D721Med (cell line): ENCODE measurements at places on chromosomes 4 and X.

DNA sequence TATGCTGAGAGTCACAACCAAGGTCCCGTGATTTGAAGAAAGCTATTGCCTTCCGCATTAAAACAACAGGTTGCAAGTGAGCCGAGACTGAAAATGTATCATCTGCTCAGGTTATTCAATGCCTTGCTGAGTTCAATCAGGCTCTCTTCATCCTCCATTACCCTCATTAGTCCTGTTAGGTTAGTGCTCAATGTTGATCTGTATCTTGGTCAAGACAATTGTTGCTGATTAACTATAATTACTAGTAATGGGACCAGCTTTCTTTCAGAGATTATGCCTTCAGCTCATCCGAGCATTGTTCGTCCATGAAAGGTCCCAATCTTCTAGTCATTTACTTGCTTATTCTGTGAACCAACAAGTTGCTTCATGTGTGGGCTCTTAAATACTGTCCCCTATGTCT is 534.6 kb upstream of the FAM241A start:
- DNase-seq: no peak

DNA sequence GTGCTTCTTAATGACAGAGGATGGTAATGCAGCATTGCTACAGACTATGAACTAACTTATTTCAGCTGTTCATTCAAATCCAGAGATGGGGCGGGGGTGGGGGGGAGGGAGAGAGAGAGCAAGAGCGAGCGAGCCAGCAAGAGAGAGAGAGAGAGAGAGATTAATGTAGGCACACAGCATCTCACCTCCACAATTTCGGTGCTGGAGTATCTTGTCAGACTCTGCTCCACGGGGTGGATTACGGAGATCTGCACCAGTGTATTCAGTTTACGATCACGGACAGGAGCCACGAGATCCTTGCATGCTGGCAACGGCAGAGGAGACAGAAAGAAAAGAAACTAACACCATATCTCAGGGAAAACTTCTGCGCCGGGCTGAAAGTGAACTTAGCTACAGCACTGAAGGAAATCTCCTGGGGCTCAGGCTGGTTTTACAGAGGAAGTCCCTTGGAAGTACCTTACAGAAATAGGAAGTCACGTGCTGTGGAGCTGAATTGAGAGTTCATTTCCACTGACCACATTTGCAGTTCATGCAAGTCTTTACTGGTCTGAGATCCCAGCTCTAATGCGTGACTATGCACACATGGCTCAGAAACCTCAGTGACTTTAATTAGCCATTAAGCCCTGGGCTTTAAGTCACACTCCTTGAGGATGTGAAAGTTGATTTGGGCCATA is 440.9 kb downstream of the INPP4B start:
- DNase-seq: no peak

- no peak for DNase-seq
Measured at GRCh38 chr4:168885400-168885799, 124.7 kb downstream of the CBR4 start.

DNA sequence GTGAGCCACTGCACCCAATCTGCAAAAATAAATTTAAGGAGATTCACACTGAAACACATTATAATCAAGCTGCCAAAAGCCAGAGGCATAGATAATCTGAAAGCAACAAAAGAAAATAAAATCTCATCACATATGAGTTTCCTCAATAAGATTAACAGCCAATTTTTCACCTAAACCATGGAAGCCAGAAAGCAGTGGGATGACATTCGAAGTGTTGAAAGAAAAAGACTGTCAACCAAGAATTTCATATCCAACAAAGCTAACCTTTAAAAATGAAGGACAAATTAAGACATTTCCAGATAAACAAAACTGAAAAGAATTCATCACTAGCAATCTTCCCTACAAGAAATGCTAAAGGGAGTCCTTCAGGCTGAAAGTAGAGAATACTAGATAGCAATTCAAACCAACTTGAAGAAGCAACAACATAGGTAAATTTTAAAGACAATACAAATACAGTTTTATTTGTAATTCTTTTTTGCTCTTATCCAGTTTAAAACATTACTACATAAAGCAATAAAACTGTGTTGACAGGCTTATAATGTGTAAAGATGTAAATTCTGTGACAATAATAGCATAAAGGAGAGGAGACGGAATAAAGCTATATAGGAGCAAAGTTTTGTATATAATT is 23.1 kb upstream of the KLHL8 start:
- DNase-seq: no peak

DNA sequence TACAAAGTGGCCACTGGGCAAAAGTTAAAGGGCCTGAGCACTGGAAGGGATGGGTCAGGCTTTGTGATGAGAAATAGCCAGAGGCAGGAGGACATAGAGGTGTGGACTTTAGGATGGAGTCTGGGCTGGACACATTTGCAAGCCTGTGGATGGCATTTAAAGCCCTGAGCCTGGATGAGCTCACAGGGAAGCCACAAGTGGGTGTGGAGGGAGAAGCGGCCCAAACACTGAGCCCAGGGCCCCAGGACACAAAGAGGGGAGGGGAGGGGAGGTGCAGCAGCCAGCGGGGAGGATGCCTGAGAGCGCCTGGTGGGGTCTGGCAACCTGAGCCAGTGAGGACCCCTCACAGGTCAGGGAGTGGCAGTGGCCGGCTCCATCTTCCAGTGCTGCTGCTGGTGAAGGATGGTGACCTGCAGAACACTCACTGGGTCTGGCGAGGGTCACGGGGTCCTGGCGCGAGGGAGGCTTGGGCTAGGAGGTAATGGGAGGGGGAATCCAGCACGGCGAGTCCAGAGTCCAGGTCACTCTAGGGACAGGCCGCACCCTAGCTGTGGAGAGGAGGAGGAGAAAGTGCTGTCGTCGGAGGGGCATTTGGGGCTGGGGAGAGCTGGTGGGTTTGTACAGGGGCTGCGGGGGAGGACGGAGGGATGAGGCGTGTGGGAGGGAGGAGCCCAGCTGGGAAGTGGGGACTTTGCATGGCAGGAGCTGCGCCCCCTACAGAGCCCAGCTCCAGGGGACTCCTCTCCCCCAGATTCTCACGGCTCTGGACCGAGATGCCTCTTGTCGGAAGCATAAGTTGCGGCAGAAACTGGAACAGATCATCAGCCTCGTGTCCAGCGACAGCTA is 7.0 kb downstream of the LAGE3 start:
- DNase-seq: no peak

GRCh38 chr4:110418641-110419040 is 57.3 kb upstream of the ENPEP start:
- no peak for DNase-seq

DNA sequence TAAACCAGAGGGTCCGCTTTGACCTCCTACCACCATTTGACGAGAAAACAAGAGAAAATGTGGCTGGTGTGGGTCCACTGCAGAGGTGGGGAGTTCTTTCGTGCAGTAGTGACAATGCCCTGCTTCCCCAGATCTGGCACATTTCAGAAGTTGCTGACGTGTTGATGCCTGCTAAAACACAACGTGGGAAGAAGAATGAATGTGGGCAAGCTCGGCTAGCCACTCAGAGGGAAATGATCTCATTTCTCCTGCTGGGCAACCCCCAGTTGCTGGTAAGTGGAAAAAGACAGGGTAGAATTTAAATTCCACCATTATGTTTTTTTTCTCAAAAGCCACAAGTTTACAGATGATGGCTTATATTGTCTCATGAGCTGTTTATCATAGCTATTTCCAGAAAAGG is 77.9 kb downstream of the LUZP4 start:
- DNase-seq: no peak

DNA sequence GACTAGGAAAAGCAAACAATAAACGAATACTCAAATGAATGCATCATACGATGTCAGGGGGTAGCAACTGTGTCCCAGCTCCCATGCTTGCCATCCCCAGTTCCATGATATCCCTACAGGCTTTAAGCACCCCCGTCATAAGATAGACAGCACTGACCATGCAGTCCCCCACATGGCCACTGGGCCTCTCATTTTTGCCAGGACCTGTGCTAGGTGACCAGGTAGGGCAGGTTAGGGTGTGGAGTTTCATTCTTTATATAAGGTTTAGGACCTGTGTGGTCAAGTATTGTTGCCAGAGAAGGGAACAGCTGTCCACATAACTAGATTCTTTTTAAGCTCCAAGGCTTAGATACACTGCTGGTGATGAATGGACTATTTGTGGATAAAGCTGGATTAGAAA is 9.7 kb downstream of the PPEF2 start:
- DNase-seq: peak; percentile 45

DNA sequence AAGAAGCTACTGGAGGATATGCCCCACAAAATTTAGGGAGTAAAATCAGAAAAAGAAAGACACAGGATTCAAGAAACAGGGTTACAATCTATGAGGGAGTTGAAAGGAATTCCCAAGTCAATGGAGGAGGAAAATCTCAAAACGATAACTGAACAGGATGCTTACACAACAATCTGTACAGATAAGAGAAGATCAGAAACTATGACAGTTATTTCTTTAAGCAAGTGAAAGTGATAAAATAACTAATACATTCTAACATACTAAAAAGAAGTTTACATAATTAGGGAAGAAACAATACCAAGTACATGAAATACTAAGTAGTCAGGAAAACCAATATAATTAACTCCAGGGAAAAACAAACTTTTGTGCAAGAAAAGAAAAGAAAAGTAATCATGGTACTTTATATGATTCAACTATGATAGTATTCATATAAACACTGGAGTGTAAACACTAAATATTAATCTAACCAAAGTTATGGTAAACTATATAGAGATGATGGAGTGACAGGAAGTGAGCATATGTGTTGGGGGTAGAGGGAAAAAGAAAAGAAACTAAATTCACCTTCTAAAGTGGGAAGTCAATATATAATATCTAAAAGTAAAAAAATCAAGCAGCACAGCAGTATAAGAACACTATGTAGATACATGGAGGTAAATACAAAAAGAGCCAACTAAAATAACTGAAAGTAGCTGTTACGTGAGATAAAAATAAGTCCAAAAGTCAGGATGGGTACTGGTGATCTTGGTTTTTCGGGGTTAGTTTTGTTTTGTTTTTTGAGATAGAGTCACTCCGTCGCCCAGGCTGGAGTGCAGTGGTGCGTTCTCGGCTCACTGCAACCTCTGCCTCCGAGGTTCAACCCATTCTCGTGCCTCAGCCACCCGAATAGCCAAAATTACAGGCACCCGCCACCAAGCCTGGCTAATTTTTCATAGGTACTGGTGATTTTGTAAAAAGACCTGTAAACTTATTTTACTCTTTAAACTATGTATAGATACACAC is 99.3 kb downstream of the TEX11 start:
- DNase-seq: no peak

DNA sequence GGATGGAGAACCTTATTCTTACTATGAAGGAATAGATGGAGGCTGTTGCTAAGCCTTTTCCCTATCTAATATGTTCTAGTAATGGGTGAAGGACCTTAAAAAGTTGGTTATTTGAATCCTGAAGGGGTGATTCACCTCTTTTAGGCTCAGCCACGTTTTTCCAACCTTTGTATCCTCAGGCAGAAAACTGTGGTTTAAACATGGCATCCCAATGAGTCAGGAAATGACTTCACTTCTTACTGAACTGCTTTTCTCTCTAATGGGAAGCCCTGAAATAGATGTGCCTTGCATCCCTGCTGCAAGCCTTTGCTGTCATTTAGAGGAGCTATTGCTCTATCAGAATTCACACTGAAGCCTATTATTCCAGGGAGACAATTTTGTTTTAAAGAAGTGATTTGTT is 191.0 kb upstream of the ARX start:
- no peak for DNase-seq

DNA sequence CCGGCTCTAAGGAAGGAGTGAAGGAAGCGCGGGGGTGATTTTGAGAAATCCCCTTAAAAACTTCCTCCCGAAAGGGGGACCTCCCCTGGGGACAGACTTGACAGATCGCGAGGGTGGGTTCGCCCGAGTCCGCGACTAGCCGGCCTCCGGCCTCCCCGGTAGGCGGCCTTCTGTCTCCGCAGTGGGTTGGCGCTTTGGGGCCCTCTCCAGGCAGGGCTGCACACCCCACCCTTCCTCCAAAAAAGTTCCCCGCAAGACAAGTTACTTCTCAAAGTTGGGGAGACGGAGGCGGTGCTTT is 24.8 kb downstream of the HOPX start:
- DNase-seq: no peak
